ENCODE measurements at places on chromosomes 11 and 22. TPM values are rescaled to one million over a fixed set of nuclear protein-coding genes. Genes with fewer than 3 reads are reported as not detected.

DNA sequence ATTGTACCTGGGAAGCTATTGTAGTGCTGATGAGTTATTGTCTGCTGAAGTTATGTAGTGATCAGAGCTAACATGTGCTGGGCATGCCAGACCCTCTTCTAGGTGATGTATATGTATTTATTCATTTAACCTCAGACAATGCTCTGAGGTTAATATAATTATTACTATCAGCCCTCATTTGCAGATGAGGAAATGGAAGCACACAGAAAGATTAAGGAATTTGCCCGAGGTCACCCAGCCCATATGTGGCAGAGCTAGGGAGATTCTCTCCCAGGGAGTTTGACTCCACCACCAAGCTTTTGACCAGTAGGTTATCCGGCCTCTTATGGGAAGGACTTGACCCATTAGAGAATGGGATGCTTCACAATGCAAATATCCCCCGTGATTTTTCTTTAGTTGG is 114.2 kb upstream of the NAV2 start:
- no peak overlapping the region for H3K4me3 ChIP-seq
- no peaks in the 10 kb centered on the region for H3K27me3 ChIP-seq
- no peak overlapping the region for H3K27ac ChIP-seq
- no peak for DNase-seq
- no peaks in the 10 kb centered on the region for H3K36me3 ChIP-seq
- peaks cover 4% of the 10 kb centered on the region for H3K4me1 ChIP-seq

FOSL1 gene
- 4.0 TPM for total RNA-seq

UBQLN3 gene
- 0.83 TPM for total RNA-seq

- H3K4me1 ChIP-seq: no peaks in the 10 kb centered on the region
- DNase-seq: no peak
- H3K36me3 ChIP-seq: no peaks in the 10 kb centered on the region
- no peak overlapping the region for H3K27ac ChIP-seq
These were observed 162.6 kb downstream of the KIF18A start for GRCh38 chr11:27945348-27945747.

DNA sequence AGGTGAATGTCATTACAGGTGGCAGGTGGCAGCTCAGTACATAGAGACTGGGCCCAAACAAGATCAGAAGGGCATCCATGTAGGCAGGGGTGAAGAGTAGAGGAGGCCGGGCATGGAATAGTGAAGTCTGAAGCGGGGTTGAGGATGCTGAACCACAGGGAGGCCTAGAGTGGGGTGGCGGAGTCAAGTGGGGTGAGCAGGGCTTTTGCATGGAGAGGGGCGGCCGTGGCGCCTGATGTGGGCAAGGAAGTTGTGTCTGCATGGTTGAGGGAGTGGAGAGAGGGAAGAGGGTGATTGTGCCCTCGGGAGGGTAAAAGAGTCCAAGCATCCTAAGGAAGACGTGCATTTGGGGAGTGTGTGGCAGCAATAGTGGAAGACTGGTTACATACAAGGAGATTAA is 14.4 kb downstream of the DDB2 start:
- no peaks in the 10 kb centered on the region for H3K27me3 ChIP-seq
- no peak for DNase-seq
- H3K36me3 ChIP-seq: no peaks in the 10 kb centered on the region
- H3K4me1 ChIP-seq: no peaks in the 10 kb centered on the region
- no peak overlapping the region for H3K4me3 ChIP-seq

CENPM gene
- total RNA-seq: not detected

GRCh38 chr22:49202226-49202625 is 625.4 kb downstream of the BRD1 start:
- no peak overlapping the region for H3K27ac ChIP-seq
- no peak overlapping the region for H3K4me3 ChIP-seq
- H3K27me3 ChIP-seq: no peaks in the 10 kb centered on the region
- H3K4me1 ChIP-seq: no peaks in the 10 kb centered on the region

DNA sequence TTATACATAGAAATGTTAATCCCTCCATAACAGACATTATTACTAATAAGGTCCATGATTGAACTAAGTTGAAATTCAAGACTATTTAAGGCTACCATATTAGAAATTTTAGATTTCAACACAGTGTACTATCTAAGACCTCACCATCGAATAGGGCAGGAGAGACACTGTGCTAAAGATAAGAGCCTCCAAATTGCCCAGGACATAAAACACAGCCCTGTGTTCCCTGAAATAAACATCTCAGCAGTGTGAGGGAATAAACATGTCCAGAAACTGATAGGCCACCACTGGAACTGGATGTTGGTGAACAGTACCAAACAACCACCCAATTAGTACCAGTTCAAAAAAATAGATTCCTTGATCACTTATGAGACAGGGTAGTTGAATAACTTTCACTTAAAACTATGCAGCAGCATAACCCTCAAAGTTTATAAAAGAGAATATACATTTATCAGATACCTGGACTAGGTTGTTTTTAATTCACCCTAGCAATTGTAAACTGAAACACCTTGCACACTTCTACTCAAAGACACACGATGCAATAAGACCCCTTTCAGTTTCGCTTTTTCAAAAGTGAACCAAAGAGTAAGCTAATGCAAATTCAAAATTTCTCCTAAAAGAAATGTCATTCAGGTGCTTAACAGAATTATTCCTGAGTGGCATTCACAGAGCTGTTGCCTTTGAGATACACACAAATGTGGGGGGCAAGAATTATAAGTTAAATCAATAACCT is 34.3 kb downstream of the USP28 start:
- no peak overlapping the region for H3K27ac ChIP-seq
- H3K4me1 ChIP-seq: no peaks in the 10 kb centered on the region
- H3K4me3 ChIP-seq: no peak overlapping the region
- no peak for DNase-seq

DNA sequence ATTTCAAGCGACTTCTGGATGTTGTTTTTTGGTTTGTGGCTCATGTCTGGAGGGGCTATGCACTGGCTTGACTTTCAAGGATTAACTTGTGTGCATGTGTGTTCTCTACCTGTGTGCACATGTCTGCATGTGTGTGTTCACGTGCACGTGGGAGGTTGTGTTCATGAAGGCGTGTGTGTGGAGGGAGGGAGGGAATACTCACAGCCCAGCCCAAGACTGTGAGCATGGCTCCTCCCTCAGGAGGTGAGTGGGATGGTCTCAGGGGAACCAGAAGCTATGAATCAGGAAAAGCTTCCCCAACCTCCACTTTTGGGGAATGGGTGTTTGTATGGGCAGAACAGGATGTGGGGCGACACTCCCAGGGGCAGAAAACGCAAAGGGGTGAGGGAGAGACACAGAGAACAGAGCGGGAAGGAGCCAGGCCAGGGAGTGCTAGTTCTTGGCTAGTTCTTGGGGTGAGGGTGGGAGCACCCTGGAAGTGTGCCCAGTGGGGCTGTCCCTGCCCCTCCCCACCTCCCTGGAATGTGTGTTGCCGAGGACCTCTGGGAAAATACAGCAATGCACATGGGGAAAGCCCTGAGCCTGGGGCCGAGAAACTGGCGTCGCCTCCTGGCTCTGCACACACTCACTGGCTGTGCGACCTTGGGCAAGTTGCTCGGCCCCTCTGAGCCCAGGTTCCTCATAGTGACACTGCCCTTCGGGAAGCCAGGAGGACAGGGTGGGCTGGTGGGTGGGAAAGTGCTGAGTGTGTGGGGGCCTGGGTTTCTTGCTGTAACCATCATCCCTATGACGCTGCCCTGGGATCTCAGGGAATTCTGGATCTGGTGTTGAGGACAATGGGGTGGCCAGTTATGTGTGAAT is 16.9 kb upstream of the ALX4 start:
- H3K27ac ChIP-seq: no peak overlapping the region
- no peak overlapping the region for H3K4me3 ChIP-seq
- DNase-seq: no peak
- H3K27me3 ChIP-seq: no peaks in the 10 kb centered on the region

DNA sequence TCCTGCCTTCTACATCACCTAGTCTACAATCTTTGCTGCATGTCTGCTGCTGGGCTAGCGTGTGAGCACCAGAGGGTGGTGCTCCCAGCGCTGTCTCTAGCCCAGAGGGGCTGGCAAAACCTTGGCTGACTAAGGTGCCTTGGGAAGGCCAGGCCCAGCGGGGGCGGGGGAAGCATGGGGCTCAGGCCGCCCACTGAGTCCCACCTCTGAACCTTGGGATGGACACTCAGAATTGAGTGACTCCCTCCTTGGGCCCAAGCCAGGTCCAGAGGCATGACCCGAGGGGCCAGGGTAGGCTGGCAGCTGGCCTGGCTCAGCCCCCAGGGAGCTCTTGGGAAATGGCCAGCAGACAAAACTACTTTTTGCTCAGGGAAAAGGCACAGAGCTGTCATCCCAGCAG is 7.6 kb upstream of the GAL3ST1 start:
- H3K4me1 ChIP-seq: no peaks in the 10 kb centered on the region
- no peak overlapping the region for H3K4me3 ChIP-seq
- no peak overlapping the region for H3K27ac ChIP-seq

DNA sequence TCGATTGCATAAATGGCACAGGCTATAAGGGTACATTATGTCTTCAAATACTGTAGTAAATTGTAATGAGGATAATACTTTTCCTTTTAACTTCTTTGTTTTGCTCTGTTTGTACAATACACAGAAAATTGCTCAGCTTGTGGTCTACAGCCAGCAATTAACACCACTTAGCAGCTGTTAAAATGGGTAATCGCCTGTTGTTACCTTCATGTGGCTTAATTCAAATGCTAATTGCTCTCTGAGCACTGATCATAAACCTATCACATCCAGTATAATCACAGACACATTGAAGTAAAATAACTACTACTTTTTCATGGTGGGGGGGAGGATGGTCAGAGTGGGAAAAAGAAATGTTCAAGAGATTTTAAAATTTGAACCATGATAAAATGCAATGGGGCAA is 1164.1 kb upstream of the CNTN5 start:
- no peaks in the 10 kb centered on the region for H3K4me1 ChIP-seq
- DNase-seq: no peak
- H3K27ac ChIP-seq: no peak overlapping the region

DNA sequence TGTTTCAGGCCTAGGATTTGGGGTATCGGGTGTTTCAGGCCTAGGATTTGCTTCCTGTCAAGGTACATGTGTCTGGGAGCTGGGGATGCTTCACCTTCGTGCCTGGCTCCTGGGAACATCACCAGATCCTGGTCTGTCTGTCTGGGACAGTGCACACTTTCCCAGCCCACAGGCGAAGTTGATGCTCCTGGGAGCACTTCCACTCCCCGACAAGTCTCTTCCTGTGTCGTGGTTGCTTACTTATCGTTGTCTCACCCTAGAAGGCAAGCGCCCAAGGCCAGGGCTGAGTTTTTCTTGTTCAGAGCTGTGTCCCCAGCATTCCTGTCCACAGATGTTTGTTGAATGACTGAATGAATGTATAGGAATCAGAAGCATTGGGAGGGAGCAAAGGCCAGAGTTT is 71.5 kb downstream of the LINC01488 start:
- H3K27ac ChIP-seq: no peak overlapping the region
- no peak overlapping the region for H3K4me3 ChIP-seq
- no peaks in the 10 kb centered on the region for H3K4me1 ChIP-seq
- no peak for DNase-seq
- no peaks in the 10 kb centered on the region for H3K27me3 ChIP-seq

HOATZ gene
- total RNA-seq: 2.1 TPM

DNA sequence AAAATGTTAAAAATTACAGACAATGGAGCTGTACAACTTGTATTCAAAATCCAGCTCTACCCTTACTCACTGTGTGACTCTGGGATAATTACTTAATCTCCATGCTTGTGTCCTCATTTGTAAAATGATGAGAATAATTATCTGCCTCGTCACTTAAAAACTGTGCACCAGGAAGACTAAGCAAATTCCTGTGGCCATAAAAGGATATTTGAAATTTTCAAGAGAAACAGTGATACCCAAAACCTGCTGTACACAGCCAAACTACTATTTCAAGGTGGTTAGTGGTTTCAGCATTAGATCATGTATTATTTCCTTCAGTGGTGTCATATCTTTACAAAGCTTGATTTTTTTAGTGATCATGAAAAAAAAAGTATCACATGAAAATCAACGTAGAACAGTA is 136.9 kb downstream of the METTL15 start:
- H3K4me1 ChIP-seq: no peaks in the 10 kb centered on the region
- H3K27ac ChIP-seq: no peak overlapping the region
- DNase-seq: no peak
- no peaks in the 10 kb centered on the region for H3K36me3 ChIP-seq
- no peaks in the 10 kb centered on the region for H3K27me3 ChIP-seq
